ENCODE measurements at places on chromosomes 5 and 9.

DNA sequence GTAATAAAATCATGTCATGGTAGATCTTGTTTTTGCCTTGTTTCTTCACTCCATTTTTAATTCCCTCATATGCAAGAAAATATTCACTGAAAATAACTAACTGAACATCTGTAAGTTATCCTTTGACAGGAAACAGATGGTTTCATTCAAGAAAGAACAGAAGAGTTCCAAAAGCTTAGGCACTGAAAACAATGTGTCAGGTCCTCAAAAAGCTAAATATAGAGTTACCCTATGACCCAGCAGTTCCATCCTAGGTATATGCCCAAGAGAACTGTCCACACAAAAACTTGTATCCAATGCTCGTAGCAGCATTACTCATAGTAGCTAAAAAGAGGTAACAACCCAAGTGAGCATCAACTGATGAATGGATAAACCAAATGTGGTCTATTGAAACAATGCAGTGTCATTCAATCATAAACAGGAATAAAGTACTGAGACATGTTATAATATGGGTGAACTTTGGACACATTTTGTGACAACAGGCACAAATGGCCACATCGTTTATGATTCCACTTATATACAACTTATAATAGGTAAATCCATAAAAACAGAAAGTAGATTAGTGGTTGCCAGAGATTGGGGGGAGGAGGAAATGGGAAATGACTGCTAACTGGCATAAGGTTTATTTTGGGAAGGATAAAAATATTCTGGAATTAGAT is 231.0 kb downstream of the FRMD3 start:
- no peak for DNase-seq

DNA sequence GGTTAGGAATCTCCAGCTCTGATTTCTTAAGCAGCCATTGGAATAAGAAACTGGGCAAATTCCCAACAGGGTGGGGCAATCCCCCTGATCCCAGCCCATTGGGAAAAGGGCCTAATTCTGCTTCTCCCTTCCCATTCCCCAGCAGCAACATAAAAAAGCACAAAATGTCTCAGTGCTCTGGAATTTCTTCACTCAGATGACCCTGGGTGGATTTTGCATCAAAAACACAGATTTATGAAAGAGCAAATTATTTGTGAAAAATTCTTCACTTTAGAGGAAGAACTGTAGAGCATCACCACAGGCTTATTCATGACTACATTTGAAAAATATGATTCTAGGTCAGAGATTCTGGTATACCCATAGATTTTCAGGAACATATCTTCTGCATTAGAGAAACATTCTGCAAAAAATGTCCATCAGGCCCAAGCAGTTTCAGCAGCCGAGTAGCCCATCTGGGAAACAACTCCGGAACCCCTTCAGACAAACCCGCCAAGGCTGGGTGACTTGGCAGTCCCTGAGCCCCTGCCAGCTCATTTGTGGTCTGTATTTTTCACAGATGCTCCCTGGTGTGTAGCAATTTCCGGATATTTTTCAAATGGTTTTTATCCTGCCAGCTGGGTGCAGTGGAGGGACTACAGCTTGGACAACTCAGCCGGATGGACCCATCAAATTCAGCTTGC is 102.1 kb upstream of the RANBP3L start:
- DNase-seq = no peak

- DNase-seq = no peak
These were observed 270.4 kb upstream of the TARS1 start for GRCh38 chr5:33170411-33170810.

- no peak for DNase-seq
These were observed 31.9 kb downstream of the FAM219A start for GRCh38 chr9:34426347-34427074.

- DNase-seq = no peak
These were observed 102.8 kb downstream of the PLPPR1 start for GRCh38 chr9:101131326-101131725.

DNA sequence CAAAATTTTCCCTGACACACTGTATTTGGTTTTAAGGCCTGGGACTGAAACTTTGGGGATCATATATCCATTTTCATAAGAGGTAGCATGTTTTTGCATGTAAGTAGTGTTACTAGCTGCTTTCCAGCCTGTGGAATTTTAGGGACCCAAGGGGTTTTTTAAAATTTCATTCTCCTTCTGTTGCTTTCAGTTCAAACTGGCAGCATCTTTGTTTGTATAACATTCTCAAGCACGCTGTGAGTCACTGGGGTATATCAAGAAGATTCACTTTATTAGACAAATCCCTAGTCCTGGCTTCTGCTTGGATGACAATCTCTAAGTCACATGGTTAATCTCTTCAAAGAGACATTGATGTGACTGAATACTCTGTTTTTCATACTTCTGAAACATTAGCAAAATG is 479.0 kb downstream of the CYLC2 start:
- DNase-seq = no peak

DNA sequence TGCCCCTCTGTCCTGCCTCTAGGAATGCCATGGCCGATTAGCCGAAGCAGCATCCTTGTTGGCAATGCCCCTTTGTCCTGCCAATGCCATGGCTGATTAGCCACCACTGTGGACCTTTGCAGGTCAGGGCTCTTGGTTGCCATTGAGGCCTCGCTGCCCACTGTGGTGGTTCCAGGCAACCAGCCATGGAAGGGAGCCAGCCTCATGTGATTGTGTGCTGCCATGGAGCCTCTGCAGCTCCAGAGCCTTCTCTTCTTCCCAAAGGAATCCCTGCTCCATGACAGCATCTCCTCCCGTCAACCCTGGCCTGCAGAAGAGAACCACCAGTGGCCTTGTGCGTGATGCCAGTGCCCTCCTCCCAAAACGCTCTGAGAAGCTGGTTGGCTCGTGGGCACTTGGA is 187.0 kb downstream of the CACNA1B start:
- no peak for DNase-seq

DNA sequence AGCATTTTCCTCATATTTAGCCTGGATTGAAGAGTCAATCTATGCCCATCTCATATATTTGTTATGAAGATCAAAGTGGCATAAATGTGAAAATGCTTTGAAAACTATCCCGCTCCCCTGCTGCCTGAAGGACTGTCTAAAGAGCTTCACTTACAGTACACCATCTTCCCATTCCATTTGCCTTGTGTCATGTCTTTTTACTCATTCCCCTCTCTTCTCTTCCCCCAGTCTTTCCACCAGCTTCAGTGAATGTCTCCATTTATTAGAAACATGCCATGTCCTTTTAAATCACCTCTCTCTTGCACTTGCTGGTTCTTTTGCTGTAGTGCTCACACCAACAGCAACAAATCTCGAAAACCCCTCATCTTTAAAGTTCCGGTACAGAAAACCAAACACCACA is 192.7 kb upstream of the SGCD start:
- no peak for DNase-seq

GRCh38 chr9:127214421-127215267 is 49.9 kb upstream of the GARNL3 start:
- no peak for DNase-seq

- DNase-seq = no peak
These were observed 15.6 kb downstream of the PTGS1 start for GRCh38 chr9:122386311-122386872.

GRCh38 chr5:41097642-41098041 is 26.5 kb upstream of the MROH2B start:
- no peak for DNase-seq

DNA sequence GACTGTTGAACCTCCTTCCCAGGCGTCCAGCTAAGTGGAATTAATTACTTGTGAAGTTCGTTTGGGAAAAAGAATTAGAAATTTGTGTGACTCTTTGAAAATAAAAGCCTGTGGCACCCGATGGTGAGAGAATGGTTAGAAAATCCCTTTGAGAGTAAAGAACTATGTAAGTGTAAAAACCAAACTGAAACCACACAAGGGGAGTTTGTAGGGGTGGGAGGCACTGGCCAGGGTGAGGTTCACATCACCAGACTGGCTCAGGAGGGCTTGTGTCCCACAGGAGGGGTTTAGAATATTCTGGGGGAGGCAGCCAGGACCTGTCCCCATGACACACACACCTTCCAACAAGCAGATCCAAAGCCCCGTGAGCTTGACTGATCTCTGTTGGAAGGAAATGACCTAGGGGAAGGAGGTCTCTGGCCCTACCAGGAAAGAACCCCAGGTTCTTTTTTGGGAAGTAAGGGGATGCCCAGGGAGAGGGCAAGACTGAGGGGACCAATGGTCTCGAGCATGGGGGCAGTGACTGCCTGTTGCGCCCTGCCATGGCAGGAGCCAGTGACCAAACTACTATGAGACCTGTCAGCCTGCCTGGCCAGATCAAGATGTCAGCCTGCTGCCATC is 4.3 kb downstream of the SPATA24 start:
- DNase-seq = no peak

GRCh38 chr9:12988258-12988657 is 213.4 kb downstream of the LURAP1L start:
- no peak for DNase-seq

- no peak for DNase-seq
These were observed 33.3 kb upstream of the FAM170A start for GRCh38 chr5:119596046-119596445.

GRCh38 chr5:2205185-2205585 is 322.5 kb upstream of the IRX4 start:
- no peak for DNase-seq

GRCh38 chr5:29642601-29643000 is 1550.9 kb upstream of the CDH6 start:
- no peak for DNase-seq

DNA sequence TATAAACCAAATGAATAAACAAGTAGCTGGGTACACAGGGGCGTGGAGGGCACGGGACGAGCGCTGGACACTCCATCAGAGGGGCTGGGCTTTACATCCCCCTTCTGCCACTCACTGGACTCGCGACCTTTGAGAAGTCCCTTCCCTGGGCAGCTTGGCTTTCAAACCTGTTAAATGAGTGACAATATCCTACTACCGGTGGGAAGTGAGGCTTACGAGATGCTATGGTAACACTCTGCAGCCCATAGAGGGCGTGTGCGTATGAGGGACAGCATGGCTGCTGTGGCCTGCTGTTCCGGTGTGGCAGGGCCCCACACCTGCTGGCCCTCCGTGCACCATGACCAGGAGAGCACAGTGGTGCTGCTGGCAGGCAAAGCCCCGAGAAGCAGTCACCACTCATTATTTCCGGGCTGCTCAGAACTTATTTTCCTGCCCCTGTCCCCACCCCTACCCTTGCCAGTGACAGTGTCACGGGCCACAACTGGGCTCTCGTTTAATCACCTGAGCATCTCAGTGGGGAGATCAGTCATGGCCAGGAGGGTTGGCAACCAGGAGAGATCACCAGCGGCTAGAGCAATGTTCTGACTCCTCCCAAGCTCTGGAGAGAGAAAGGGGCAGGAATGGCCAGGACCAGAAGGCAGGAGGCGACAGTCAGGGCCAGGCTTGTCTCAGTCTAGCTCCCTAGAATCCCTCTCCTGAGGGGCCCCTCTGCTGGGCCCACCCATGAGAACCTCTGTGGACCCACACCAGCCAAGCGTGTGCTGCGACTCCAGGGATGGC is 10.5 kb downstream of the CLTB start:
- DNase-seq = no peak

- DNase-seq = no peak
These were observed 64.1 kb upstream of the ZNF608 start for GRCh38 chr5:124810396-124811006.

DNA sequence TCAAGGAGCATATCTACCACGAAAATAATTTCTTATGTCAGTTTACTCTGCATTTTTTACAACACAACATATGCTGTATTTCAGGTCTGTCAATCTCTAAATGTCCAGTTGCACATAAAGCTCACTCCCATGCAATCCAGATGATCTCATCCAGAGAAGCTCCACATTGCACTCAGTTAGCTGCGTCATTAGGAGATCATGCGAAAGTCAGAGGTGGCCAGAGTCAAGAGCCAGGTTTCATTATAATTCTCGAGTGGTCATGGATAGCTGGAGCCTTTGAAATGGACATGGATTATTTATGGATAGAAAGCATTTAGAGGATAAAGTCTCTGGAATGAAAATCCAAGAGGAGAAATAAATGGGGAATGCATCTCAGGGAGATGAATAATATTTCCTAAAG is 232.3 kb downstream of the GAS1 start:
- no peak for DNase-seq

DNA sequence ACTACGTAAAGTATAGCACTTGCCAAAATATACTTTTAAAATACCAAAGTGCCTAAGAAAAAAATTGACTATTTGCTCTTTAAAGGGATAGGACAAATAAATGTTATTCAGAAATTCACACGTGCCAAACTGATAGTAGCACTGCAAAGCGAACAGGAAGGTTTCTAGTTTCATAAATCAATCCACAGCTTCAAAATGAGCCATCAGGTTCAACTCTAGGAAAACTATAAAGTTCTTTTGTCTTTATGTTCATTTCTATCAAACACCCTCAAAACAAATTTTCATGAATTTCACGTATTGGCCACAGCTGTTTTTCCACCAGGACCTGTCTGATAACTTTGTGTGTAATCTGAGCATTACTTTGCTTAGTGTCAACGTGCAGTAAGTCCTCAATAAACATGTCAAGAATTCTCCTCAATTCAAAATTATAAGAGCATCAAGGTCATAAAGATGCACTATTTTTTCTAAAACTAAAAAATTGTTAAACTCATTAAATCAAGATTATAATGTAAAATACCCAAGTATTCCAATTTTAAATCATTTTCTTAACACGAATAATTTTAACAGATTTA is 3.0 kb downstream of the RNF130 start:
- no peak for DNase-seq

Data from left renal pelvis (tissue), 4 donors.